ENCODE measurements at places on chromosomes 5 and 9.

- no peaks in the 10 kb centered on the region for H3K4me1 ChIP-seq
- H3K36me3 ChIP-seq = no peaks in the 10 kb centered on the region
- no peak overlapping the region for H3K4me3 ChIP-seq
- no peak overlapping the region for H3K27ac ChIP-seq
Observed at GRCh38 chr9:1580215-1580614, 434.9 kb upstream of the SMARCA2 start.

GRCh38 chr5:156460471-156460870, 133.5 kb downstream of the SGCD start:
- DNase-seq = peak; percentile 40
- no peak overlapping the region for H3K4me3 ChIP-seq
- no peaks in the 10 kb centered on the region for H3K27me3 ChIP-seq
- peaks cover 18% of the 10 kb centered on the region for H3K4me1 ChIP-seq
- no peak overlapping the region for H3K27ac ChIP-seq
- H3K36me3 ChIP-seq = no peaks in the 10 kb centered on the region

GRCh38 chr5:57432876-57433275, 49.7 kb downstream of the ACTBL2 start:
- no peak for DNase-seq
- no peaks in the 10 kb centered on the region for H3K36me3 ChIP-seq
- no peak overlapping the region for H3K27ac ChIP-seq
- H3K4me1 ChIP-seq = peaks cover 26% of the 10 kb centered on the region
- no peak overlapping the region for H3K4me3 ChIP-seq

GRCh38 chr9:4344946-4345345, 45.1 kb upstream of the GLIS3 start:
- H3K27ac ChIP-seq = no peak overlapping the region
- H3K4me1 ChIP-seq = no peaks in the 10 kb centered on the region
- no peaks in the 10 kb centered on the region for H3K27me3 ChIP-seq
- DNase-seq = no peak

DNA sequence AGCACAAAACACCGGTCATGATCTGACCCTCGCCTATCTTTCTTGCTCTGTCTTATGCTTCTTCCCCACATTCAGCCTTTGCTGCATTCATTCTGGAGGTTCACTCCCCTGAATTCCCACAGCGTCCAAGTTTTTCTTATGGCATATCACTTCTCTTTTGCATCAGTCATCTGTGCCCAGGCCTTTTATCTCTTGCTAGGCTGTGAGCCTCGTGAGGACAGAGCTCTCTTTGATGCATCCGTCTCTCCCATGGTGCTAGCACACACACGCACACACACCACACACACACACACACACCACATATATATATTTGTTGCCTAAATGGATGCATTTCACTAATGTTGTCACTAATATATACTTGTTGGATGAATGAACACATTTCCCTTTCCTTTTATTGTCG, 45.8 kb upstream of the ATG10 start:
- no peaks in the 10 kb centered on the region for H3K27me3 ChIP-seq
- no peak overlapping the region for H3K4me3 ChIP-seq
- DNase-seq = no peak

DNA sequence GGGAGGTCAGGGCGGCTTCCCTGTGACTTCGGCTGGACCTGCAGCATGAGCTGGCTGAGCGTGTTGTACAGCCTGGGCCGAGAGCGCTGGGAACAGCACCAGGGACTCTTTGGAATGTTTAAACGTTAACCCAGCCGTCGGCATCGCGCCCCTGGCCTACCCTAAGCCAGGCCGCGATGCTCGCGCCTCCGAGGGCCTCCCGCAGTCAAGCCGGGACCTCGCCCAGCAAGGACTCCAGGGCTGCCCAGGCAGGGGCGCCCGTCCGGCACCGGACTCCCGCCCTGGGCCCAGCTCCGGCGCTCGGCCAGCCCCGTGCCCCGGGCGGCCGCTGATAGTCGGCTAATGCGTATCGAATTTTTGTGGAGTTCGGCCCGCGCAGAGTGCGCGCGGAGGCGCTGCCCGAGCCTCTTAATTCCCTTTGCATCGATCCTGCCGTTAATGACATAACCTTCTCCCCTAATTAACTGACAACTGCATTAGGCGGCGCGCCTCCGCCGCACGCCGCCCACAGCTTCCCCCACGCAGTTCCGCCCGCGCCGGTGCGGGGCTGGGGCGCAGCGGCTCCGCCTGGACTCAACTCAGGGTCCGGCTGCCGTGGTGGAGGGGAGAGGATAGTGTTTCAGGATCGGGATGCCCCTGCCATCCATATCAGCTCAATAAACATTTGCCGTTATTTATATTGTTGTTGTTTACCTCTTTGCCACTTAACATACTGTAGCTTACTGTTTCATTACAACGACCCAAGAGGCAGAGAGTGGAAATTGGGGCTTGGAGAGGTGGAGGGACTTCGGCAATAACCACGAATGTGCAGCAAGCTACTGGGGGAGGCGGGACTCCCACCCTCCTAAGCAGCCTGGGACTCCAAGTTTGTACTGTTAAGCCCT, 28.8 kb upstream of the CDC23 start:
- DNase-seq = peak; percentile 57
- H3K27ac ChIP-seq = no peak overlapping the region

GRCh38 chr5:135211791-135212190, 177.8 kb upstream of the PITX1 start:
- no peaks in the 10 kb centered on the region for H3K36me3 ChIP-seq
- peaks cover 15% of the 10 kb centered on the region for H3K4me1 ChIP-seq
- H3K27ac ChIP-seq = no peak overlapping the region
- DNase-seq = no peak
- peaks cover under 1% of the 10 kb centered on the region for H3K27me3 ChIP-seq
- H3K4me3 ChIP-seq = no peak overlapping the region

GRCh38 chr5:54309691-54310432, 511 bp downstream of the ARL15 start:
- H3K4me1 ChIP-seq = peaks cover 9% of the 10 kb centered on the region
- no peaks in the 10 kb centered on the region for H3K27me3 ChIP-seq
- H3K36me3 ChIP-seq = no peaks in the 10 kb centered on the region
- DNase-seq = peak; percentile 62
- peak overlapping the region; percentile 47 for H3K27ac ChIP-seq
- peak overlapping the region; percentile 86 for H3K4me3 ChIP-seq

- peak overlapping the region; percentile 32 for H3K4me3 ChIP-seq
- no peak for DNase-seq
- H3K36me3 ChIP-seq = peaks cover 62% of the 10 kb centered on the region
- H3K27me3 ChIP-seq = no peaks in the 10 kb centered on the region
- H3K4me1 ChIP-seq = peaks cover 59% of the 10 kb centered on the region
Observed at GRCh38 chr9:95009459-95009858, 283.0 kb downstream of the AOPEP start.

DNA sequence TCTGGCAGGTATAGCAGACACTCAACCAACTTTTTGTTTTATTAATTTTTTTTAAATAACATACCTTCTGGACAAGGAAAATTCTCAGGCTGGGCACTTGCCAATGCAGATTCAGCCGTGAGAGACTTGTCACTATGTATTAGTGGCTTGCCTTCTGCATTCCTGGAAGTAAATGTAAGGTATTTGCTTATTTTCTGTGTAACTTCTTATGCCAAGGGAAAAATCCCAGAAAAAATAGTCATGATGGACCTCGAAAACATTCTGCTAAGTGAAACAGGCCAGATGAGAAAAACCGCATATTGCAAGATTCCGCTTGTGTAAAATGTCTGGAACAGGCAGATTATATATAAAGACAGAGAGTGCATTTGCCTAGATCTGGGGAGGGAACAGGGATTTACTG, 260.3 kb upstream of the DAPK1 start:
- no peak overlapping the region for H3K27ac ChIP-seq
- no peaks in the 10 kb centered on the region for H3K27me3 ChIP-seq
- DNase-seq = peak; percentile 18
- H3K4me1 ChIP-seq = 0 out of 2 replicates have a peak, but pooled peaks cover 6% of the 10 kb centered on the region
- H3K4me3 ChIP-seq = no peak overlapping the region

DNA sequence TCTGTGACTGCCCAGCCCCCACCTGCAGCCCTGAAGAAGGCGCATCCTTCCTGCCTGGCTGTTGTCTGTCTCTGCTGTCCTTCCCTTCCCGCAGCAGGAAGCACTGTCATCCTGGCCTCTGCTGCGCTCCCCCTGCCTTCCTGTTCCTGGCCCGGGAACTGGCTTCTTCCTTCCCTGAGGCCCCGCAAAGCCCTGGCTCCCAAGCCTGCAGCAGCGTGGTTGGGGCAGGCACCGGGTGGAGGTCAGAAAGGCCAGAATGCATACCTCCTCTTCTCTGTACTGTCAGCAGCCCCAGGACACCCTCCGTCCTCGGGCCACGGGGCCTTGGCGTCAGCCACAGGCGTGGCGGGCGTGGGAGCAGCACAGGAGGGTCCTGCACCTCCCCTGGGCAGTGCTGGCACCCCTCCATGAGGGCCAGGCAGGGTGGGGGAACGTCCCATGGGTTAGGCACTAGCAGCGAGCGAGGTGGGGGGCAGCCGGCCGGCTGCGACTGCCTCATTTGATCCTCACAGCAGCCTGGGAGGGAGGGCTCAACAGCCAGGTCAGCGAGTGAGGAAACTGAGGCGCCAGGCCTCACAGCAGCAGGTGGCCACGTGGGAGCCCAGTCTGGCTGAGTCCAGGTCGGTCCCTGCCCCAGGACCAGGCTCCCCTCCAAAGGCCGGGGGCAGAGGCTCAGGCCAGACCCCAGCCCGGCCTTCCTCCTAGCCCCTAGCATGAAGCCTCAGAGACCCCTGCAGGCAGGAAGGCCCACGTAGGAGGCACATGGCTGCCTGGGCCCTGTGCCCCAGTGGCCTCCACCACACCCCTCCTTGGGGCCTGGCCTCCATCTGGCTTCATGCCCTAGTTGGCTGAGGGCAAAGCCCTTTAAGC, 9.4 kb downstream of the FLT4 start:
- H3K36me3 ChIP-seq = no peaks in the 10 kb centered on the region
- no peak for DNase-seq

DNA sequence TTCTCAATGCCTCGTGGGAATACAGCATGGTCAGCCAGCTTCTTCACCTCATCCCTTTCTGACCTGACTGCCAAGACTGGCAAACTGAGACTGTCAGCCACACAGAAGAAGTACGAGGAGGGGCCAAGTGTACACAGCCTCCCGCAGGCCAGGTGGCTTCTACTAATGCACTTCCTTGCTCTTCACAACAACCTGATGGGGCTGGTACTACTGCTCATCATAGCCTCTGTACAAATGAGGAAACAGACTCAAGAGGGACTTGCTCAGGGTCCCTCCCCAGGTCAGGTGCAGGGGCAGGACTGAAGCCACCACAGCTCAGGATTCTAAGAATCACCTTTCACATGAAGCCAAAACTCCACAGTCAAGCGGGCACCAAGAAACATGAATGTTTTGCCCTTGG, 21.3 kb downstream of the NIPAL4 start:
- no peak overlapping the region for H3K27ac ChIP-seq
- H3K27me3 ChIP-seq = no peaks in the 10 kb centered on the region
- H3K4me3 ChIP-seq = no peak overlapping the region
- no peak for DNase-seq
- H3K36me3 ChIP-seq = peaks cover 9% of the 10 kb centered on the region

DNA sequence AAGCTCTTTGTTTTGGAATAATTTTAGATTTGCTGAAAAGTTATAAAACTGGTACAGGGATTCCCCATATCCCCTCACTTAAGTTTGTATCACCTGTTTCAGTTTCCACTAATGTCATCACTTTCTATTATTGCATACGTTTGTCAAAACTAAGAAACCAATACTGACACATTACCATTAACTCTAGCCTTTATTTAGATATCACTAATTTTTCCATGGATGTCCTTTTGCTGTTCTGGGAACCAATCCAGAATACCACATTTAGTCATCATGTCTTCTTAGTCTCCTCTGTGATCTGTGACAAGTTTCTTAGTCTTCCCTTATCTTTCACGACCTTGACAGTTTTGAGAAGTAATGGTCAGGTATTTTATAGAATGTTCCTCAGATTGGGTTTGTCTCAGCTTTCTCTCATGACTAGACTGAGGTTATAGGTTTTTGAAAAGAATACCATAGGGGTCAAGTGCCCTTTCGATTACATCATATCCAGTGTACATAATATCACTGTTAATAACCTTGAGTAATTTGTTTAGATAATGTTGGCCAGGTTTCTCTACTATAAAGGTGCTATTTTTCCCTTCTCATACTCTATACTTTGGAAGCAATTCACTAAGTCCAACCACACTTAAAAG, 51.9 kb upstream of the NMUR2 start:
- no peaks in the 10 kb centered on the region for H3K36me3 ChIP-seq
- no peak for DNase-seq
- H3K27ac ChIP-seq = no peak overlapping the region
- no peaks in the 10 kb centered on the region for H3K4me1 ChIP-seq
- no peak overlapping the region for H3K4me3 ChIP-seq

- H3K27me3 ChIP-seq = no peaks in the 10 kb centered on the region
- H3K36me3 ChIP-seq = no peaks in the 10 kb centered on the region
- no peaks in the 10 kb centered on the region for H3K4me1 ChIP-seq
- DNase-seq = peak; percentile 30
- no peak overlapping the region for H3K27ac ChIP-seq
- no peak overlapping the region for H3K4me3 ChIP-seq
Observed at GRCh38 chr5:157778121-157778805, 34.8 kb downstream of the LSM11 start.

DNA sequence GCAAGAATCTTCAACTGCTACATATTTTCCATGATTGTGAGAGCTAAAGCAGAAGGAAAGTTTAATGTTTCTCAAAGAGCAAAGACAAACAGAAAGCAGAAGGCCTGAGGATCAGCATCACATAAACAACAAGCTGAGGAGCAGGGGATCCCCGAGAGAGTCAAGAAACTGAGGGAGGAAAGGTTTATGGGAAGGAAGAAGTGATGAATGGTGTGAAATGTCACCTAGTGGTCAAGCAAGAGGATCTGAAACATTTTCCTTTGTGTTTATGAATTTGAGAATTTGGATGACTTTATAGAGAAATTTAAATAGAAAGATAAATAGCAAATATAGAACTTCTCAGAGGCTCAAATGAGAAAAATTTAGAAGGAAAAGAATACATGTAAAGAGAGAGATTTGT, 481.9 kb downstream of the CHSY3 start:
- no peak overlapping the region for H3K27ac ChIP-seq
- no peaks in the 10 kb centered on the region for H3K4me1 ChIP-seq

All from GM23248 (cell line).